ENCODE measurements at places on chromosomes 1 and 21.

GRCh38 chr1:54979327-54979891, 1.0 kb upstream of the TMEM61 start:
- no peak for DNase-seq

DNA sequence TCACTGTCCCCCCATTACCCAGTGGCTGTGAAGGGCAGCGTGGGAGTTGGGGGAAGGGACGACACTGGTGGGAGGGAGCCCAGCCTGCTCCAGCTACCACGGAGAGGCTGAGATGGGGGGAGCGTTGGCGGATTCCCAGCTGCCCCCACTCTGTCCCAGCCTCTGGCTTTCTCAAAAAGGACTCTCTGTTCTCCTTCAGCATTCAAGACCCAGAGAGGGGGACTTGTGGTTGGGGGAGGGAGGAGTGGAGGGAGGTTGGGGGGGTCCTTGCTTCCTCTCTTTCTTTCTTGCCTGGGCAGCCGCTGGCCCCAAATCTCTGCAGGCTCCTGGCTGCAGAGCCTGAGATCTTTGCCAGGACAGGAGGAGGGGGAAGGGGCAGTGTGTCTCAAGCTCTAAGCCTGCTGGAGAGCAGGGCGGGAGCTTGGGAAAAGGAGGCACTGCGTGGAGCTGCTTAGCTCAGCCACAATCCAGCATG, 2.2 kb downstream of the ATP1A2 start:
- no peak for DNase-seq

- no peak for DNase-seq
Measured at GRCh38 chr1:87204441-87204840, 124.2 kb upstream of the LMO4 start.

- no peak for DNase-seq
Measured at GRCh38 chr1:54037476-54037875, 15.5 kb downstream of the TMEM59 start.

DNA sequence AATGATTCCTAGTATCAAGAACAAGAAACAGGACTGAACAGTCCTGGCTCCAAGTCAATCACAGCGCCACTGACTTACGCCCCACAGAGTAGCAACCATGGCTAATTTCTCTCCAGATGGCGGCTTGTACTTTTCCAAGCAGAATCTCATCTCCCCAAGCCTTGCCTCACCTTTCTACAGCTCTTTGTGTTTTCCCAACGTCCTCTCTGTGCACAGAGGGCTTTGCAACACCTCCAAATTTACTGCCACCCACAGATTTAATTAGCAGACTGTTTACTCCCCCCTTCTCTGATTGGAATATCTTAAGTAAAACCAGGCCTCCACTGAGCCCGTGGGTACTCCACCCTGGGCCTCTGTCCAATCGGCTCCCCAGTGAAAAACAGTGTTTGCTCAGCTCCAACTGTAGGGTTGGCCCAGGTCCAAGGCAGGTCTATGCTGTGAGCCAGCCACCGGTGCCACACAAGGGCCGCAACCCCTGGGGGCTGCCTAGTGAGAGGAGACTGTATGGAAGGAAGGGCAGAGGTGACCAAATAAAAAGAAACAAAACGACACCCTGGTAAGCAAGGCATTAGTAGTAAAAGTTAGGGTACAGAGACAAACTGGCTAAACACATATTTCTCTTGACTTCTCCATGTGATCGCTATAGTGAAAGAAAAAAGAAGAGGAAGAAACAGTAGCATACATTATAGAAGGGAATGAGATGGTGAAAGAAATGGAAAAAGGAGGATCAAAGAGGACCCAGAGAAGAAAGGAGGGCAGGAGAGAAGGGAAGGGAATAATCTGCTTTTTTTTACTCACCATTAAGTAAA, 128.4 kb upstream of the SOD1 start:
- DNase-seq: peak; percentile 89

GRCh38 chr1:246815693-246816270, 91.6 kb downstream of the SCCPDH start:
- DNase-seq: no peak

GRCh38 chr1:6245086-6245868, 1.3 kb downstream of the HES3 start:
- peak; percentile 77 for DNase-seq

GRCh38 chr1:114695430-114696058, at the start of gene AMPD1:
Gene AMPD1 (minus strand): TSS chr1:114695546. CDS start chr1:114695471, 75 bp downstream.
- no peak for DNase-seq

DNA sequence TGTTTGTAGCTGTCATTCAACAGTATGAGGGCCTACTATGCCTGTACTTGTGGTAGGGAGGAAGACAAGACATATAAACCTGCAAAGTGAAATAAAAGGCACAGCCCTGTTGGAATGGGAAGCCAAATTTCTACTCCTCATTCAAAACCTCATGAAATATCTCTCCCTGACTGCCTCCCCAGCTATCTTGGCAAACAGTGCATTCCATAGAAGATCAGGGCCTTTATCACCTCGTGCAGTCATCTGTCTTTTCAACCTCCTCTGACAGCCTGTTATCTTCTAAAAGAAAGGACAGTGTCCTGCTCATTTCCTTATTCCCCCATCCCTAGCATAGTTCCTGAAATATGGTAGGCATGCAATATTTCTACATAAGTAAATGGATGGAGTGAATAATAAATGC, 71.0 kb downstream of the SH3GLB1 start:
- DNase-seq: no peak

DNA sequence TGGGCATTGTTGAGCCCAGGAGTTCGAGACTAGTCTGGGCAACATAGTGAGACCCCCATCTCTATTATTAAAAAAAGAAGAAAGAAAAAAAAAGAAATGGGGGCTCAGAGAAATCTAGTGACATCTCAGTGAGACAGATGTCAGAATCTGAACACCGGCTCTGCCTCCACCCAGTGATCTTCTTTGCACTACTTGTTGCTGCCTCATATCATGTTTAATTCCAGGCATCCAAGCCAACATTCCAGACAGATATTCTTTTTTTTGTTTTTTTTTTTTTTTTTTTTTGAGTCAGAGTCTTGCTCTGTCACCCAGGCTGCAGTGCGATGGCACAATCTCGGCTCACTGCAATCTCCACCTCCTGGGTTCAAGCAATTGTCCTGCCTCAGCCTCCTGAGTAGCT, 5.0 kb upstream of the ARL8A start:
- DNase-seq: no peak

- no peak for DNase-seq
Measured at GRCh38 chr1:19533626-19534025, 48.3 kb upstream of the CAPZB start.

DNA sequence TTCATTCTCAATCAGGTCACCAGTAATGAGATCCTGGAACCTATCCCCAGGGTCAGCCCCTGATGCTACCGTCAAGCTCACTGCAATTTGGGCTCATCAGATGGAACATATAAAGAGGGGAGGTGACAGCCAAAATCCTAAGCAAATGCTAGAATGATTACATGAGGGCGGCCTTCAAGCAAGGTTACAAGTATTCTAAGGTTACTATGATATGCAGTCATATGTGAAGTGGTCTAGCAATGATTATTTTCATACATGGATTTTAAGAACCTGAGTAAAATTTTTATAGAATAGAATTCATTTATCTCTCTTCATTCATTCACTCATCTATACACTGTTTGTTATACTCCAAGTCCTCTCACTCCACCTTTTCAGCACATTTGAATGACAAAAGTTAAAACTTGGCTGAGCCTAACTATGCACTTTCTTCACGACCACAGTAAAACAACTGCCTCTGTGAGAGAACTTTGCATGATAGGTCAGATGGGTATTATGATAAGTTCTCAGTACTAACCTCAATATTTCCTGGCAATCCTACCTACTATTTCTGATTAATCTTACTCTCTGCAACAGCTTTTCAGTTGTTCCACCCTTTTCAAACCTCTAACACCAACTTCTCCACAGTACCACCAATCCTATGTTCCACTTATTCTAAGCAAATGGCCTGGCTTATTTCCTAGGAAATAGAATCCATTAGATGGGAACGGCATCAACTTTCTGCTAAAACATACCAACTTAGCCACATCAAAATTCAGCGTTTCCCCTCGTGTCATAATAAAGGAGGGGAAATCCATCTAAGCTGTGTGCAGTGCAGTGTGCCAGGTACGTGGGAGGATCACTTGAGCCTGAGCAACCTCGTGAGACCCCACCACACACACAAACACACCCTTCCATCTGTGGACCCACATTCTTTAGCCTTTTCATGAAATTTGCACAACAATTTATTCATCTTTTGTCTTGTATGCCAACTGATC, 32.0 kb downstream of the LHX9 start:
- no peak for DNase-seq

DNA sequence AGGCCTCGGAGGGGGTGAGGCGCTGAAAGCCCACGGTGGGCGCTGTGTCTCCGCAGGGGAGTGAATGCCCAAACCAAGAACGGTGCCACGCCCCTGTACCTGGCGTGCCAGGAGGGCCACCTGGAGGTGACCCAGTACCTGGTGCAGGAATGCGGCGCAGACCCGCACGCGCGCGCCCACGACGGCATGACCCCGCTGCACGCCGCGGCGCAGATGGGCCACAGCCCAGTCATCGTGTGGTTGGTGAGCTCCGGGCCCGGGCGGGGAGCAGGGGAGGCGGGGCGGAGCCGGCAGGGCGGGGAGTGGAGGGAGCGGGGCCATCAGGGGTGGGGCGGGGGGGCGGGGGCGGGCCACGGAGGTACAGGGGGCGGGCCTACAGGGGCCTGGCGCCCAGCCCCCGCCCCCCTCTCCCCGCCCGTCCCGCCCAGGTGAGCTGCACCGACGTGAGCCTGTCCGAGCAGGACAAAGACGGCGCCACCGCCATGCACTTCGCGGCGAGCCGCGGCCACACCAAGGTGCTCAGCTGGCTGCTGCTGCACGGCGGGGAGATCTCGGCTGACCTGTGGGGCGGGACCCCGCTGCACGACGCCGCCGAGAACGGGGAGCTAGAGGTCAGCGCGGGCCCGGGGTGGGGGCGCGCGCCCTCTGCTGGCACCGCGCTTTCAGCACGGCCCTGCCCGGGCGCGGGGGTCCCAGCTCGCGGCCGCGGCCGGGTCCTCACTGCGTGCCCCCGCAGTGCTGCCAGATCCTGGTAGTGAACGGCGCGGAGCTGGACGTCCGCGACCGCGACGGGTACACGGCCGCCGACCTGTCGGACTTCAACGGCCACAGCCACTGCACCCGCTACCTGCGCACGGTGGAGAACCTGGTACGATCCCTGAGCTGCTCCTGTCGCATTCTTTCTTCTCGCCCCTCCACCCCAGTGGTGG, 15.9 kb downstream of the ESPN start:
- DNase-seq: no peak

- no peak for DNase-seq
Measured at GRCh38 chr1:210978974-210979354, 155.0 kb downstream of the KCNH1 start.

GRCh38 chr1:25616987-25617624, 515 bp downstream of the MAN1C1 start:
- no peak for DNase-seq

GRCh38 chr1:109089242-109090015, 1.1 kb upstream of the TMEM167B start:
- DNase-seq: peak; percentile 87

DNA sequence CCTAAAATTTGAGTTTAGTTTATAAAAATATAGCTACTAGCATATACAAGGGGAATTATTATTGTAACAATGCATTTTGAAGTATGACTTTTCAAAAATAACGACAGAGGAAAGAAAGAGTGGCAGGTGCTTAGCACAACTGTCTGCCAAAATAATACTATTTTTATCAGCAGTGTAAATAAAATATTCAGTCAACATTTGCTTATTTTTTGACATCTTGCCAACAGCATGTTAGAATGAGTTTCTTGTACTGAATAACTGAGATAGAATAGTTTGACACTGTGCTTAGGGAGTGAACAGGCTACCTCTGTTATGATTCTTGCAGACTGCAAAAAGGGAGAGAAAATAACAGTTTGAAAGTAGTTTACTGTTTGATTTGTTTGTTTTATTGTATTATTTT, 909.8 kb downstream of the BRINP3 start:
- peak; percentile 19 for DNase-seq

DNA sequence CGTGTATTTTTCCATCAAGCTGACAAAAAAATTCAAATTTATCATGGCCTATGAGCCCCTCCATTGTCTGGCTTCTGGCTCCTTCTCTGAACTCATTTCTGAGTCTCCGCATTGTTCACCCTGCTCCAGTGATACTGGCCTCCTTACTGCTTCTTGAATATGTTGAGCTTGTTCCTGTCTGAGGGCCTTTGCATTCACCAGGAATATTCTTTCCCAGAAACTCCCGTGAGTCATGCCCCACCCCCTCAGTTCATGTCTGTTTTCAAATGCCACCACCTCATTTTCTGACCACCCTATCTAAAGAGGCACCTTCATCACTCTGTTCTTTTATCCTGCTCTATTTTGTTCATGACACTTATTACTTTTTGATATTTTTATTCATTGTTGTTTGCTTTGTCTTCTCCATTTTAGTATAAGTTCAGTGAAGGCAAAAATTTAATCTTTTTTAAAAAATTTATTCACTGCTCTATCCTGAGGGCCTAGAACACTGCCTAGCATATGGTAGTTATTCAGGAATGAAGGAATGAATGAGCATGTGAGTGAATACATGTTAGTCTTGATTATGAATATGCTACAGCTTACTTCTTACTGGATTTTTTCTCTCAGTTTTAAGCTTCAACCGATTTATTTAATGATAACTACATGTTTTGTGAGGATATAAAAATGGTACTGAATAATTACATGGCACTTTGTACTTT, 140.4 kb upstream of the C1orf105 start:
- DNase-seq: no peak

GRCh38 chr1:75879985-75880384, 52.2 kb downstream of the ASB17 start:
- DNase-seq: no peak

DNA sequence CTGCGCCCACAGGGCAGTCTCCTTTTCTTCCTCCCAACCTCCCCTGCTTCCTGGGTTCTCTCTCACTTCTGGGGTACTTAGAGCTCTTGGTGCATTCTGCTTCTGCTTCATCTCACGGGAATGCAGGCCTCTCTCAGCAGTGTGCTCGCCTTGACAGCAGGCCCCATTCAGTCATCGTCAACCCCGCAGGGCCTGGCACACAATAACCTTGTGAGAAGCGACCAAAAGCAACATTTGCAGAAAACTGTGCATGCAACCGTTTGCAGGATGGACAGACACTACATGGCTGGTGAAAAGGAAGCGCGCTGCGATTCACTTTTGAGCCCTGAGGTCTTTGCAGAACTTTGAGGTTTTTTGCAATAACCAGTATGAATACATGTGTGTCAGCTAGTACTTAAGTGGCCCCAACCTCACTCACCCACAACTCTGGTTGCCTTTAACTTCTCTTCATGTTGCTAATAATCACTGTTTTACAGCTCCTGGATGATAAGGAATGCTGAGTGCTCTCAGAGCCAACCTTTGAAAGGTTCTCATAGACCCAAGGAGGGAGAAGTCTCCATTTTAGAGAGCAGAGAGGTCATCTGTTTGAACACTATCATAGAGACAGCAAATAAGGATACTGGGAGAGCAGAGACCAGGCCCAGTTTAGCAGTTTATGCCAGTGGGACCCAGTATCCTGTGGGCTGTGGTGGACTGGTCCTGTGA, 2.5 kb upstream of the CD160 start:
- DNase-seq: no peak

DNA sequence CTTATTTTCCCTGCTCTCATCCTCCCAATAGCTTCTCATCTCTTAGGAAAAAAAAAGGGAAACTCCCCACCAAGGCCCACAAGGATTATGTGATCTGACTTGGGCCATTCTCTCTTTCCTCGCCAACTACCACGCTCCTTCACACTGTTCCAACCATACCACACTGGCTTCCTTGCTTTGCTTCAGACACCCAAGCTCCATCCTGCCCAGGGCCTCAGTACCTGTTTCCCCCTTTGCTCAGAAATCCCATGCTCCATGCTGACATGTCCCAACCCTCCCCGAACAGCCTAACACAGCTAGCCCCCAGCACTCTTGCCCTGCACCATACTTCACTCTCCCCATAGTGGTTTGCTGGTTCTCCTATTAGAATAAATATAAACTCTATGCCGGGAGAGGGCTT, 39.2 kb downstream of the MAB21L3 start:
- no peak for DNase-seq
